HuH-7 (cell line): ENCODE measurements at places on chromosomes 13 and 19.

DNA sequence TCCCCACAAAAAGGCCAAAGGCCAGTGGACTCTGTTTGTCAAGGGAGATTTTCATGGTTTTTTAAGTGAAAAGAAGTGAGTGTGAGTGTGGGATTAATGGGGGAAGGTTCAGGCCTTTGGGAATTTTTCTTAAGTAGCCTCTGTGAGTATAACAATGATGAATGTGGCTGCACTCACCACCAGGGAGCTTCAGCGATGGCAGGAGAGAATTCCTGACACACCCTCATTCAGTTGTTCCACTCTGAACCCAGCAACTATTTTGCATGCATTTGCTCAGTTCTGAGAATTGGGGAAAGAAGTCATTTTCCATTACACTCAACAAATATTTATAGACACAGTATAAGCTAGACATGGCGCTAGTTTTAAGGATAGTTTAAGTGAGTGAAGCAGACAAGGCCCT is 117.9 kb downstream of the CCNA1 start:
- no peak for DNase-seq

DNA sequence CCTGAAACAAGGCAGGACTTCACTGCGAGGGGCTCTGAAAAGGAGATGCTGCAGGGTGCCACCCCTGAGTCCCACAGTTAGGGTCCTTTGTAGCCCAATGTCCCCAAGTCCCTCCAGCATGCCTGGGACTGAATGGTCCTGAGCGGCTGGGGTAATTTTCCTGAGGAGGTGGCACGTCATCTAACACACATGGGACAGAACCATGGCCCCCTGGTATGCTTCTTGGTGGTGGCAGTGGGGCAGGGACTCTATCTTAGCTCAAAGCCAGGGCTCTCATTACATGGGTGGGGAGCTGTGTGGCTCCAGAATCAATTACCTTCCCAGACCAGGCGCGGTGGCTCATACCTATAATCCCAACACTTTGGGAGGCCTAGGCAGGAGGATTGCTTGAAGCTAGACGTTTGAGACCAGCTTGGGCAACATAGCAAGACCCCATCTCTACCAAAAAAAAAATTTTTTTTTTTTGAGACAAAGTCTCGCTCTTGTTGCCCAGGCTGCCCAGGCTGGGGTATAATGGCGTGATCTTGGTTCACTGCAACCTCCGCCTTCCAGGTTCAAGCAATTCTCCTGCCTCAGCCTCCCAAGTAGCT is 7.9 kb upstream of the SLC7A9 start:
- DNase-seq = no peak

DNA sequence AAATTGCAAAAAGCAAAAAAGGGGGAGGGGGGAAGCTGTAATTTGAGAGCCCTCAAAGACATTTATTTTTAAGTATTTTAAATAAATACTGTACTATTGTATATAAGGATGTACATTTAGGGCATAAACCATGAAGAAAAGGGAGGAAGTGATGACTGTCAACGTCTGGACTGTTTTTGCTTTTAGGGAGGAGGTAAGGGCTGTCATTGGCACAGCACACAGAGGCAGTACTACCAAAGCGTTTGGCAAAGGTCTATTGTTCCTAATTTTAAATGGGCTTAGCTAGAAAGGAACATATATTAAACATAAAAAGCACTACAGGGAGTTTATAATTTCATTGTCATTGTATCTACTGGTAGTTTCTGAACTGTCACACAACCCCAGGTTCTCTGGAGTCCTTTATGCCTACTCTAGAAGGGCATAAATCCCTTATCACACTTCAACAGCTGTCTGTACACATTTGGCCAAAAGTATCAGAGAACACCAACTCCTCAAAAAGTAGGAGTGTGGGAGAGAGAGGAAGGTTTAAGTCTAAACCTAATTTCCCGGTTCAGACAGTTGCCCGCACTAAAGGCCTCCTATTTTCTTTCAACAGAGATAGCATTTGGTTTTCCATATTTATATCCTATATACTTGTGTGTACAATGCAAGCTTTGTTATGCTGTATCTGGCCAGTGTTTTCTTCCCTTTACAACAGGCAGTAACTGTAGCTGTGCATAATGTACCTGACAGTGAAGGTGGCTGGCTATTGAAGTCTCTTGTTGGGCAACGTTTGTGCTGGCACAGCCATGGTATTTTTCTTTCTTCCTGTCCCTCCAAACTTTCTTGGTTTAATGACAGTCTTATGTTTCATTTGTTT is 406.2 kb downstream of the KLF5 start:
- no peak for DNase-seq

DNA sequence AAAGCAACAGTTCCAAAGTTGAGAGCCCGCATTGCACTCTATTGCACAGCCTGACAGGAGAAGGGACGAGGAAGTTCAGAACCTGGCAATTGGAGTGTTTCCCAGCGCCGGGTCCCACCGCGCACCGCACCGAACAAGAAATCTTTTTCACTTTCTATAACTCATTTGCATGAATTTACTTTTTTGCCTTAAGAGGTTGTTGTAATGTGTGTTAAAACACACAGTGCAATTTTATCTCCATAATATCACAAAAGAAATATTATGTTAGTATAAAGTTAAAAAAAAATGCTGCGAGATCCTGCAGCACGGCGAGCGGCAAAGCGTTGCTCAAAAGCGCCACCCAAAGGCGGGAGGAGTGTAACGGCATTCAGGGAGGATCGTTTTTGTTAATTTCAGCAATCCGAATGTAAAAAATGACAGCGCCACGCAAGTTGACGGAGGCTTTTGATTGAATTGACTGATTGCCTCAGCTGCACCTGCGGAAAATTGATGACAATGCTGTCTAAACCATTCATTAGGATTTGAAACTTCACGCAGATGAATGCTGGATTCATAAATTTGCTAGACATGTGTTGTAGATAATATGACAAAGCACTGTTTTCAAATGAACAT is 303.6 kb upstream of the ZNF507 start:
- DNase-seq = peak; percentile 45

- no peak for DNase-seq
These were observed 7.5 kb upstream of the RBM26 start for GRCh38 chr13:79413521-79413920.

GRCh38 chr13:107238262-107238981 is 670.5 kb upstream of the ARGLU1 start:
- no peak for DNase-seq

GRCh38 chr19:48999481-49000325 is 6.0 kb downstream of the RUVBL2 start:
- peak; percentile 85 for DNase-seq

DNA sequence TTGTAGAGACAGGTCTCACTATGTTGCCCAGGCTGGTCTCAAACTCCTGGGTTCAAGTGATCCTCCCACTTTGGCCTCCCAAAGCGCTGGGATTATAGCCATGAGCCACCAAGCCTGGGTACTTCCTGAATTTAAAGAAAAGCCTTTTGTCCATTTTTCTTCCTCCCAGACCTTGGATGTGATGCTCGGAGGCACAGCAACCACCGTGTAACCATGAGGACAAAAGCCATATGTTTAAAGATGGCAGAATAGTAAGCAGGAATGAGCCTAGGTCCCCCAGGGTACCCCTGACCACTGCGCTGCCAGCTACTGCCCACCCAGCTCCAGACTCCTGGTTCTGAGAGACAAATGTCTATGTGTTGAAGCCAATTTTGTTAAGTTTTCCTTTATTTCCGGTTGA is 31.1 kb downstream of the ZC3H4 start:
- DNase-seq = no peak

GRCh38 chr19:39645800-39646411 is 9.8 kb upstream of the LGALS16 start:
- DNase-seq = no peak

DNA sequence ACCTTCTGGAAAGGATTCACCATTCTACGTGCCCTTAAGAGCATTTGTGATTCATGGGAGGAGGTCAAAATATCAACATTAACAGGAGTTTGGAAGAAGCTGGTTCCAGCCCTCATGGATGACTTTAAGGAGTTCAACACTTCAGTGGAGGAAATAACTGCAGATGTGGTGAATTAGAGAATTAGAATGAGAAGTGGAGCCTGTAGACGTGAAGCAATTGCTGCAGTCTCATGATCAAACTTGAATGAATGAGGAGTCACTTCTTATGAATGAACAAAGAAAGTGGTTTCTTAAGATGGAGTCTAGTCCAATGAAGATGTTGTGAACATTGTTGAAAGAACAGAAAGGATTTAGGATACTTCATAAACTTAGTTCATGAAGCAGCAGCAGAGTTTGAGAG is 129.1 kb downstream of the TNFRSF19 start:
- no peak for DNase-seq

DNA sequence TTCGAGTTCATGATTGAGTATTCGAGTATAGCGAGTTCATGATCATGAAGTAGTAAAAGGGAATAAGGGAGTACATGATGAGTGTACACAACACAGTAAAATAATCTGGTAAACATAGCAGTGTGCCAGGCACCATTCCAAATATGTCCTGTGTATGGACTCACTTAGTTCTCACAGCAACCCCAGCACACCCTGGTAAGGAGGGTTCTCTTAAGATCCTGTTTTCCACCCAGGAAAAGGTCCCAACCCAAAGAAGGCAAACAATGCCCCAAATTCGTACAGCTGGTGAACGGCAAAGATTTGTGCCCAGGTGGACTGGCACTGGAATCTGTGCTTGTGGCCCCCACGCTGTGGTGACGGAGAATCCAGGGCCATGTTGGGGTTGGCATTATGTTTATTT is 21.4 kb downstream of the HPN start:
- no peak for DNase-seq

GRCh38 chr13:48400850-48401291 is 12.0 kb downstream of the LPAR6 start:
- DNase-seq = no peak

DNA sequence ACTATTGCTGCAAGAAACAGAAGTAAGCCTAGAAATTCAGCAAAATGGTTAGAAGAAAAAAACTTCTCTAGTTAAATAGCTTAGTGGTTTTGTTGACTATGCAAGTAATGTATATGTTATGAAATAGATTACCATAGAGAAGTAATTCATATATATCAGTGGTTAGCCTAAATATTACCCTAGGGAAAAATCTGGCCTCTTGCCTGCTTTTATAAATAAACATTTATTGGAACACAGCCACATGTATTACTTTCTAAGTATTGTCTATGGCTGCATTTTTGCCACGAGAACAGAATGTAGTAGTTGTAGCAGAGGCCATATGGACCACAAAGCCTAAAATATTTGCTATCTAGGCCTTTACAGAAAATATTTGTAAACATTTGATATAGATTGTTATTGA is 1471.7 kb upstream of the PRR20A start:
- DNase-seq = no peak

DNA sequence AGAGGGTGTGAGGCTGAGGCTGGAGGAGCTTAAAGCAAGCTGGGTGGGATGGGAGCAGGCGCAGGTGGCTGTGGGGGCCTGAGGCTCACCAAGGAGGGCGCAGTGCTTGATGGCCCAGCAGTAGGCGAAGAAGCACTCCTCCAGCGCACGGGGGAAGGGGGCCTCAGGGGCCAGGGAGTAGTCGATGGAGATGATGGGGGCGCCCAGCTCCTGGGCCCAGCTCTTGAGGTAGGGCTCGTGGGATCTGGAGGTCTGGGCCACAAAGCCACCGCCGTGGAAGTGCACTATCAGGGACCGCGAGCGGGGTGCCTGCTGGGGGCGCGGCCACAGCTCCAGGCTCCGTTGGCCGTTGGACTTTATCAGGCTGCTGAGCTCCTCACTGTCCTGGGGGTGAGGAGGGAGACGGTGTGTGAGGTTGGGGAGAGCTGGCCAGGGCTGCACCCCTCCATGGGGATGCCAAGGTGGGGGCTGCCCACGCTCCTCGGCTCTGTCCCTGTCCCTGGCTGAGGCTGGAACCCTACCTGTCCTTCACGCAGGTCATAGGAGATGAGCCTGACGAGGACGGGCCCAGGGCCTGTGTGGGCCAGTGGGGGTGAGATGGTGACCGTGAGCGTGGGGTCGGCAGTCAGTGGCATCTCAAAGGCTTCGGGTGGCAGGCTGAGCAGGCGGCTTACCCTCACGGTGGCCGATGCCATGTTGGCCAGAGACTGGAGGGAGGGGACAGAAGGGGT is 17.2 kb upstream of the CNFN start:
- DNase-seq = no peak

DNA sequence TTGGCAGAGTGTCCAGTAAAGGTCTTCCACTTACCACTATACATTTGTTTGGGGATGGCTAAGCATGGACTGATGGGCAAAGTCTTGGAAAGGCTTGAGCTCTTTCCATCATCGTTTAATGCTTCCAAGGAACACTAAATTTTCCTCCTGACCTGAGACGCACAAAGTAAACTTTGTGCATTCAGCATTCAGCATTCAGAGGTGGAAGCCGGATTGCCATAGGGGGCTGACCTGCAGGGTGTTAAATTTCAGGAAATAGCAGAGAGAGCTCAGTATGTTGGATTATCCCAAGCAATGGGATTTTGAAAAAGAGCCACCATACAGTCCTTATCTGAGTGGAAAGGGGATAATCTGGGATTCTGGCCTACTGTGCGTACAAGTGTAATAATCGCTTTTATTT is 14.0 kb downstream of the ZNF552 start:
- DNase-seq = no peak

DNA sequence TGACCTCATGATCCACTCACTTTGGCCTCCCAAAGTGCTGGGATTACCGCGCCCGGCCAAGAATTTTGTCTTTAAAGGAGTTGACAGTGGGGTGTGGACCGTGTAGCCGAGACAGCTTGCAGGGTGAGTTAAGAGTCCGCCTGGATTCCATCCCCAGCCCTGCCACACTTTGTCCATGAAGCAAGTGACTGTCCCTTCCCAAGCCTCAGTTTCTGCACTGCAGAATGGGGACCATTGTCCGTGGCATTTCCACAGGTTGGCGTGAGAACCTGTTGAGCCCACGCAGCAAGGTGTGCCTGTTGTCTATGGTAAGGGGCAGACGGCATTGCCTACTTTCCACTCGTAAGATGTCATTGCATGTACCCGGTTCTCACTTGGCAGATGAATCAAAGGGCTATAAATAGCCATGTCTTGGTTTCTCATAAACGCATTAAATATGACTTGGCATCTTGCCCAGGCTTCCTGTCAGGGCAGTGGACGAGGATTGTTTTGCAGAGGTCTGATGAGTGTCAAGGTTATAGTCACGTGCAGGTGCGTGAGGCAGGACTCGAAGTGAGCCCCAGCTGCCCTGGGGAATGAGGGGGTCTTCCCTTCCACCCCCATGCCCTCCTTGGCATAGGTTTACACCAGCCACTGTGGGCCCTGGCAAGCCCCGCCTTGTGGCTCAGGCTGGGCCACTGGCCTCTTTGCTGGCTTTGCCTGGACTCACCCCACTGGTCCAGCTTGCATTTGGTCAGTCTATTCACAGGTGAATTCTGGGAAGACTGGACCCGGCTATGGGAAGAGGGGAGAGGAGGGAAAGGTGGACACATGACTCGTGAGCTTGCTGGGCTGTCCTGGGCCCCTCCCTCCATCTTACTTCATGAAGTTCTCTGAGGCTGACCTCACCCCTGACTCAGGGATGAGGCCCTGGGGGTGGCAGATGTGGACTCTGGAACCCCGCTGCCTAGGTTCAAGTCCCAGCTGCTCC is 14.6 kb downstream of the FAM187B start:
- no peak for DNase-seq

GRCh38 chr19:32189956-32190706 is 155.3 kb upstream of the ZNF507 start:
- no peak for DNase-seq
